ENCODE measurements at places on chromosomes 5 and 9. TPM values are rescaled to one million over a fixed set of nuclear protein-coding genes. Genes with fewer than 3 reads are reported as not detected.

DNA sequence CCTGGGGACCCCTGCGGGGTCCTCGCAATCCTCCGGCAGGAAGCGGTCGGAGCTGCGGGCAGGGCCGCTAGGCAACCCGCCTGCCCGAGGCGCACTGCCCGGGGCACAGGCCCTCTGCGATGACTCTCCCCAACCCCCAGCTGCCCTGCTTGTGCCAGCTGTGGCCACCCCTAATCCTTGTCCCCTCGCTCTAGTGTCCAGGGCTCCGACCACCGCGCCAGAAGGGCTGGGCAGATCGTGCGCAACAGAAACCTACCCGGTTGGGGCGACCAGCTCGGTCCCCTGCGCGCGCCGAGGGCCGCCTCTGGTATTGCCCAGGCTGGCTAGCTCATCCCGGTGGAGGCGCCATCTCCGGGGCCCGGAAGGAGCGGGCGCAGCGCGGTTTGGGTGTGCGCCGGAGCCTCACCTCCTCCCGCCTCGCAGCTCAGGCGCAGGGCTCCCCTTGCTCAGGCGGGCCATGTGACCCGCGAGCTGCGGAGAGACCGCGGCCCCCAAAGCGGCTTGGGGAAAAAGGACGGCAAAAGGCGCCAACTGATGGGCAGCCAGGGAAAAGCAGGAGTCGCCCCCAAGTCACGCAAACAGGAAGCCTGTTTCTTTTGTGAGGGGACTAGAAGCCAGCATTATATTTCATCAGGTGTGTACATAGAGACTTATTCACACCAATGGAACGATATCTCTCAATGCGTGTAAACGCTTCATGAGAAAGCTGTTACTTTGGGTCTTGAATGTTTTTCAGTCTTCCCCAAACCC lies 46.8 kb upstream of the RNF20 start:
- H3K27ac ChIP-seq: peak overlapping the region; percentile 89
- DNase-seq: peak; percentile 82
- peak overlapping the region; percentile 90 for H3K4me3 ChIP-seq
- no peaks in the 10 kb centered on the region for H3K36me3 ChIP-seq
- H3K4me1 ChIP-seq: peaks cover 22% of the 10 kb centered on the region
- peaks cover 6% of the 10 kb centered on the region for H3K27me3 ChIP-seq

DIPK1B gene
- total RNA-seq: 48.9 TPM

CAST gene
- total RNA-seq: 45.9 TPM

DNA sequence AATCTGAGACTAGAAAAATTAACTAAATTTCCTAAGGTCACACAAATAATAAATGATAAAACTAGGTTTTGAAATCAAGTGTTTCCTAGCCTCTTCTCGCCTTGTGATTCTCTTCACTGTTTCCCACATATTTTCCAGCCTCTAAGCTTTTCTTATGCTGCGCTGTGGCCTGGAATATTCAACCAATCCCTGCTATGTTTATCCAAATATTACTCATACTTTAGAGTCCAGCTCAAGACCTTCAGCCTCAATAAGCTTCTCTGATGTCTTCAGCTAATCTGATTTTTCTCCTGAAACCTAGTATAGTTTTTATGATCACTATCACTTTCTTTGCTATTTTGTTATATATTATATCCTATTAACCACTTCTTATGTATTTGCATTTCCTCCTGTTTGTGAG lies 303.1 kb upstream of the CDH6 start:
- H3K4me3 ChIP-seq: no peak overlapping the region
- H3K27me3 ChIP-seq: no peaks in the 10 kb centered on the region
- no peak for DNase-seq
- H3K27ac ChIP-seq: no peak overlapping the region

DNA sequence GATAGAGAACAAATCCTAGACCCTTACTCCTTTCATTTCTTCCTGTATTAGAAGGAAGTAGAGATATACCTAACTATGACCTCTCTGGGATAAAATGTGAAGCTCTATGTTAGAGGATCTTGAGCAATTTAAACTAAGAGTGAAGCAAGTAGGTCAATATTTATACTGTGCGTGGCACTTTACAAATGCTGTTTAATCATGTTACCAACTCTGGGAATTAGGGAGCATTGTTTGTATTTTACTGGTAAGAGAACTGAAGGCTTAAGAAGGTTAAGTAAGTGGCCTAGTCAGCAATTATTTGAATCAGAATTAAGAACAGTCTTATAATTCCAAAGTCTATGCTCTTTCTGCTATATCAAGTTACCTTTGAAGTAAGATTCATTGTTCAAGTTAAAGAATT lies 12.0 kb downstream of the TNC start:
- no peaks in the 10 kb centered on the region for H3K36me3 ChIP-seq
- H3K27ac ChIP-seq: no peak overlapping the region
- no peak for DNase-seq
- H3K4me3 ChIP-seq: no peak overlapping the region

GRCh38 chr9:68913054-68913453 lies 100.9 kb downstream of the PRKACG start:
- no peak overlapping the region for H3K27ac ChIP-seq
- no peaks in the 10 kb centered on the region for H3K27me3 ChIP-seq
- no peak for DNase-seq

SPINK4 gene
- not detected for total RNA-seq

DNA sequence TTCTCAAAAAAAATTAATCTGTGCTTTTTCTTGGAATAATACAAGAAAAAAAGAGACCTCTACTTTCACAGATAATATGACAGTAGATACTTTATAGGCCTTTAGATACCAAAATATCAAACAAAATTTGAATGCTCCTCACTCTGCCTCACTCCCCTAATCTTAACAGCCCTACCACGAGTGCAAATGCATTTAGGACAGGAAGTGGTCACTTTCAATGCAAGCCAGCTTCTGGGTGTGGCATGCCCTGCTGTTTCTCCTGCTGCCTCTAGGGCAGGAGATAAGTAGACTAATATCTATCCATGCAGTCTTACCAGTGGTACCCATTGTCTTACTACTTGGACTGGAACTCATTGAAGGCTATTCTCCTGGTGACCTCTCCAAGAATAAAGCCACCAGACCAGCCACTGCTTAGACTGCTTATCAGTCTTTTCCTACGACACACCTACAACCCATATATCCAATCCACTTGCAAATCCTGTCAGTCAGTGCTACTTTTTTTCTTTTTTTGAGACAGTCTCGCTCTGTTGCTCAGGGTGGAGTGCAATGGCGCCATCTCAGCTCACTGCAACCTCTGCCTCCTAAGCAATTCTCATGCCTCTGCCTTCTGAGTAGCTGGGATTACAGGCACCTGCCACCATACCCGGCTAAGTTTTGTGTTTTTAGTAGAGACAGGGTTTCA lies 23.0 kb downstream of the FRRS1L start:
- no peak overlapping the region for H3K4me3 ChIP-seq
- peak; percentile 15 for DNase-seq
- no peak overlapping the region for H3K27ac ChIP-seq
- H3K36me3 ChIP-seq: no peaks in the 10 kb centered on the region
- H3K27me3 ChIP-seq: no peaks in the 10 kb centered on the region

GRCh38 chr9:126939821-126940221 lies 25.2 kb downstream of the RALGPS1 start:
- no peak overlapping the region for H3K4me3 ChIP-seq
- no peak overlapping the region for H3K27ac ChIP-seq
- peaks cover 5% of the 10 kb centered on the region for H3K36me3 ChIP-seq

RBM22 gene
- 34.0 TPM for total RNA-seq

- H3K27me3 ChIP-seq: no peaks in the 10 kb centered on the region
- no peaks in the 10 kb centered on the region for H3K36me3 ChIP-seq
- H3K27ac ChIP-seq: no peak overlapping the region
- H3K4me3 ChIP-seq: no peak overlapping the region
These were observed 435.9 kb upstream of the TLE4 start for GRCh38 chr9:79135681-79136415.

GRCh38 chr5:150789943-150790611 lies 11.5 kb downstream of the SMIM3 start:
- no peak for DNase-seq
- H3K27ac ChIP-seq: peak overlapping the region; percentile 85
- no peak overlapping the region for H3K4me3 ChIP-seq
- H3K27me3 ChIP-seq: no peaks in the 10 kb centered on the region
- H3K4me1 ChIP-seq: peaks cover 28% of the 10 kb centered on the region
- H3K36me3 ChIP-seq: peaks cover 12% of the 10 kb centered on the region

Data from WTC11 (cell line).